ENCODE measurements at places on chromosomes 3 and 15.

DNA sequence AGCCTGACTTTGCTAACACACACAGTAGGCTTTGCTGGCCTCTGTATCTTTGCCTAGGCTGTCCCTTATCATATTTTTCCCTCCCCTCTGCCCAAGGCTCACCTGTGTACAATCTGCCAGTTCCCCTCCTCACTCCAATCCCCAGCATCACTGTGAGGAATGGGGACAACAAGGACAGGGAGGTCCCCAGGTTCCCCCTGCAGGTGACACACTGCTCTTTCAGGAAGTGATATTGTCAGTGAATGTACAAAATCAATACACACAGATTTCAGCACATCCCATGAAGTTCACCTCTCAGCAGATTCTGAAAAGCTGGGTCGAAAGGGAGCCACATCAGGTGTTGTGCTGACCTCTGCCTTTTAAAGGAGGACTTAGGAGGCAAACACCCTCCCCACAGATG lies 177.5 kb downstream of the RAB11A start:
- DNase-seq: no peak

DNA sequence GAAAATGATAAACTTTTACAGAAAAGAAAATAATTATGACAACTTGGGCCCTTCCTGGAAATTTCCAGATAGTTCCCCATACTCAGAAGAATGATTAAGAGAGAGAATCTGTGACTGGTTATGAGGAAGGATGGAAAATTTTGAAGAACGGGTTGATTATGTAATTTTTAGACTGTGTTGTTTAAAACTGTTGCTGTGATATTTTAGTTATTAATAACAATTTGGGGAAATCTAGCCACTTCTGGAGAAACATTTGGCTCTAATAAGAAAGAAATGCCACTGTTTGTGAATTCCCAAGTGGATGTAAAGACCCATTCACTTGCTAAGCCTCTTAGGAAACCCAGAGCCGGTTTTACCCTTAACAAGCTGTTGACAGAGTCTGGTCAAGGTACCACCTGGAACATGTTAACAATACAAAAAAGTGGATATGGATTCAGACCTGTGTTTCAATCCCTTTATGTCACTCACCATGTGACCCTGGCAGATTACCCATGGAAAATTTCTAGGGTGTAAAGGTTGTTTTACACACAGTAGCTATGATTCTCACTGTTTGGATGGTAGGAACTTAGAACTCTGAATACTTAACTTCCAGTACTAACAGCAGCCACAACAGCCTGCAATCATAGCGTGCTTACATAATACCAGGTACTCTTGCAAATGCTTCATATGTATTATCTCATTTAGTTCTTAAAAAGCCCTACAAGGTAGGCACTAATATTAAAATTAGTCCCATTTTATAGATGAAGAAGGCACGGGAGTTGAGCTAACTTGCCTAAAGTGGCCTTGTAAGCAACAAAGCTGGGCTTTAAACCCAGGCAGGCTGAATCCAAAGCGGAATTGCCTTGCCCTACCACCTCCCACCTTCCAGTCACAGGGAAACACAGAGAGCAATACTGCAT lies 32.0 kb downstream of the ZBTB38 start:
- no peak for DNase-seq

DNA sequence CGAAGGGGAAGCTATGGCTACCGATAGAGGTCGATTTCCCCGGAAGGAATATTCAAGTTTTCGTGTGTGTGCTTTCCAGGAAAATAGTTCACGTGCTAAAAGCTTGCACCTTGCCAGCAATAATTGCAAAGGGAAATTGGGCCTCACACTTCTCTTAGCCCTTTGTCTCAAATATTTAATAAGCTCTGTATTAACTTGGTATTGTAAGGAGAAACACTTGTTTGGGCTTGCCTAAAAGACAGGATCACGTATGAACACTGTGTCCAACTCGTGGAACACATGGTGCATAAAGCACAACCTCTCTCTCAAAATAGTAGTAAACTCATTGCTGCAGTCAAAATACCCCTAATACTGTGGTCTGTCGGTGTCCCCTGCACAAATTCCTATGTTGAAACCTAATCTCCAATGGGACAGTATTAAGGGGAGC lies 352 bp upstream of the TMF1 start:
- DNase-seq: no peak

- no peak for DNase-seq
Observed at GRCh38 chr3:4759689-4760312, 219.4 kb upstream of the BHLHE40 start.

GRCh38 chr3:187919048-187919447 lies 173.8 kb upstream of the BCL6 start:
- DNase-seq: peak; percentile 25

GRCh38 chr3:140933109-140933508 lies 8.5 kb upstream of the SLC25A36 start:
- DNase-seq: no peak

DNA sequence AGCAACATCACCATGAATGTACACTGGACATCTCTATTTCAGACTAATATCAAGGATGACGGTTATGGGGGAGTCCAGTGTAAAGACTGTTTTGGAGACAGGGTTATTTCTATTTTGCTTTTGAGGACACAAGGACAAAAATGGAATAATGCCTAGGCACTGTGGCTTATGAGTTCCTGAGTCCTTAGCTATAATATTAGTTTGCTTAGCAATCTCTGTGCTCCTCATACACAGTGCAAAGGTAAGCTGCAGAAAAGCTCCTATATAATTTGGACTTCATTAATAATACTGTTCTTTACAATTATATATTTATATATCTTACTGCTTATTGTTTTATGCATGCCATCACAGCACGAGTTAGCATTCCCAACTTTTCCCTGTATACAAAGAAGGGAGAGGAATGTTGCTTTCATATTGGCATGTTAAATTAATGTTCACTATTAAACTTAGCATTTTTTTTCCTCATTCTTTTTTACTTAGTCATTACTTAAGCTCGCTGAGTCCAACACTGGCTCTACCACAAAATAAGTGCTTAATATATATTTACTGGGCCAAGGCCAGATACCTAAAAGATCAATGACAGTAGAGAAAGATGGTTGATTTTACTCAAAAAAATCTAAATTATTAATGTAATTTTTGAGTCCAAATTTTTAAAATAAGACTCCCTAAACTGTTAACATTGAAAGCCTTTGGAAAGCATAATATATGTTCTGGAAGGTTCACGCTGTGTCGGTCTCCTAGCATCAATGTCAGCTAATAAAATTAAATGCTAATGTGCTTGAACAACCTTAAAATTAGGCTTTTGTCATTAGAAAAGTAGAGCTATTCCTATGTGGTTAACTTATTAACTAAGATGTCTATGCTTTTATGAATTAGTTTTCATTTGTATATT lies 13.8 kb downstream of the THBS1 start:
- DNase-seq: no peak

GRCh38 chr3:48996640-48997039 lies 6.6 kb downstream of the P4HTM start:
- no peak for DNase-seq

DNA sequence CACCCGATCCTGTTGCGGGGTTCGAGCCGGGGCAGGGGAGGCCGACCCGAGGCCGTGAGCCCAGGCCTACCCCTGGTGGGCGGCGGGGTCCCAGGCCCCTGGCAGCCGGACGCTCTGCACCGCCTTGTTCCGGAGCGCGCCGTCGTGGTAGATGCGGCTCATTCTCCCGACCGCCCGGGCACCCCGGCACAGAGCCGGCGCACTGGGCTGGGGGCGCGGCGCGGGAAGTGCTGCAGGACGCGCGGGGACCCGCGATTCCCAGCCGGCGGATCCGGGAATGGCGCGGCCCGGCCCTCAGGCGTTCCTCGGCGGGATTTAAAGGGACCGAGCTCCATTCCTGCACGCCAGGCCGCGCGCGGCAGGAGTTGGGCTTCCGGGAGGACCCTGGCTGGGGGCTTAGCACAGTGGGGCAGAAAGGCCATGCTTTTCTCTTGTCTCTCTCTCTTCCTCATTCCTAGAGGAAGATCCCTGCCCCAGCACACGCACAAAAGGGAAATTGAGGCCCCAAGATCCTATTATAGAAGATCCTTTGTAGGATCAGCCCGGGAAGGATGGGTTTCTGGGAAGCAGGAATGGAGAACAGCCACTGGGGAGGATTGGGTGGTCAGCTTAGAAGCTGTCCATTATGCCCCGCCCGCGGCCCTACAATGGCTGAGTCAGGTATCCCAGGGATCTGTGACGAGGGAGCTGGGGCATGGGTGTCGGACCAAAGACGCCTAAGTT lies at the start of gene ARPIN:
ARPIN (minus strand) TSS at position 279 of the 723 bp plus-strand sequence; CDS start at position 162, 117 bp downstream.
- no peak for DNase-seq

- DNase-seq: no peak
Observed at GRCh38 chr15:98996624-98997023, 11.0 kb downstream of the PGPEP1L start.

GRCh38 chr3:123602325-123602724 lies 17.5 kb upstream of the HACD2 start:
- no peak for DNase-seq

GRCh38 chr15:89113296-89114024 lies 25.2 kb downstream of the ABHD2 start:
- no peak for DNase-seq

DNA sequence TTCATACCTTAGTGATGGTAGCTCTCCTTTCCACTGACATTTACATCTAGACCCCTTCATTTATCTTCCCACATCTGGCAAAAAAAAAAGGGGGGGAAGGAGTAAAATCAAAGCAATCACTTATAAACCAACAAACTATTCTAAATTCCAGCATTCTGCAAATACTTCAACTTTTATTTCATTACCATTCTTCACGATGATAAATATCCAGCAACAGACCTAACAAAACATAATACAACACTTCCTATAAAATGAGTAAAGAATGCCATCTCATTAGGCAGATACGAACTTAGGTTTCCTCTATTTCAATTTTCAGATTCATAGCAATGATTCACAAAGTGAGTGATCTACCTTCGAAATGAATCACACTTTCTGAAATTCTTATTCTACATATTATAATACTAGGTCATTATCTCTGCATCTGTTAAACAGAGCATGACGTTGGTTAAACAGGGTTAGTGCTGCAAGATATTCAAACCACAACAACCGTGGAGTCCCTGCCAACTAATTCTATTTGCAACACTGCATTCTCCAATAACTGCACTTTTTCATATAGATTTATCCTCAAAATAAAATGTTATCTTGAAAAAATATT lies at the start of gene LRRFIP2:
LRRFIP2 (minus strand) TSS at position 51 of the 595 bp plus-strand sequence. CDS start 25,599 bp downstream, outside the sequence.
- DNase-seq: no peak
